ENCODE measurements at places on chromosomes 3 and 15.

- DNase-seq: no peak
Observed at GRCh38 chr15:48883699-48884098, 5.8 kb downstream of the EID1 start.

- DNase-seq: peak; percentile 29
Observed at GRCh38 chr15:58043192-58043903, 22.2 kb downstream of the ALDH1A2 start.

- no peak for DNase-seq
Observed at GRCh38 chr3:9180764-9181117, 68.7 kb downstream of the SRGAP3 start.

DNA sequence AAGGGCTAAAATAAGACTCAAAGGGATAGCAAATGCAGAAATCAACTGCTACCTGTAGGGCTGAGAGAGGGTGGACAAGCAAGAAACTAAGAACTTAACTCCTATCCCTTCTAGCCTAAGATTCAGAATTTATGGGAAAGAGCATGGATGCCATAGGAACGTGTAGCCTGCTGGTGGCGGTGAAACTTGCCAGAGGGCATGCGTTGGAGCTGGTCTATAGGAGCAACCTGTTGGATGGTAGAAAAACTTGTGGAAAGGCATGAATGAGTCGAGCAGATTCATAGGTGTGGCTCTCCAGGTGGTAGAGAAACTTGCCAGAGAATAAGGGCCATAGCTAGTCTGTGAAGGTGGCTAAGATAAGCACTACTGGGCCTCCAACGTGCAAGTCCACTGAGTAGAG lies 137.2 kb downstream of the DOCK3 start:
- DNase-seq: no peak

- DNase-seq: no peak
Observed at GRCh38 chr15:68417897-68418296, 14.1 kb downstream of the ITGA11 start.

DNA sequence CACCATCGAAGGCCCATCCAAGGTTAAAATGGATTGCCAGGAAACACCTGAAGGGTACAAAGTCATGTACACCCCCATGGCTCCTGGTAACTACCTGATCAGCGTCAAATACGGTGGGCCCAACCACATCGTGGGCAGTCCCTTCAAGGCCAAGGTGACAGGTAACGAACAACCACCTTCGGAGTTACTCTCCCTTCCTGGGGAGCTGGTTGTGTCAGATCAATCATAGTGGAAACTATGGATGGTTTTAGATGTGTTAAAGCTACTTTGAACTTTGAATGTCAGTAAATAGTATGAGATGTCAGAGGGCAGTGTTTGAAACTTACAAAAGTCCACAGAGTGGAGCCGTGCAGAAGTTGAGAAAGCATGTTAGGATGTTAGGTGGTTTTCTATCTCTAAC lies 42.3 kb downstream of the DNASE1L3 start:
- DNase-seq: no peak

DNA sequence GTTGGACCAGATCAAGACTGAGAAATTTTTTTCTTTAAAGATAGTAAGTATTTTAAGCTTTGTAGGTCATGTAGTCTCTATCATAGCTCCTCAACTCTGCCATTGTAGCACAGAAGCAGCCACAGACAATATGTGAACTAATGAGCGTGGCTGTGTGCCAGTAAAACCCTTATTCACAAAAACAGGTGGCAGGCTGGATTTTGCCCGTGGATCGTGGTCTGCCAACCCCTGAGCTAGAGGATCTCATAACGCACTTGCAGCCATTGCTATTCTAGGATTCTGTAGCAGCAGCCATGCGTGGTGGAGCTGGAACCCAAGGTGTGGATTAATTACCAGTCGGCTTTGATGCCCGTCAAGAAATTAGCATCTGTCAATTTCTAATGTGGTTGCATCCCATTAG lies 68.7 kb upstream of the PLXNA1 start:
- no peak for DNase-seq

GRCh38 chr3:169822983-169823382 lies 10.3 kb upstream of the LRRC34 start:
- no peak for DNase-seq

DNA sequence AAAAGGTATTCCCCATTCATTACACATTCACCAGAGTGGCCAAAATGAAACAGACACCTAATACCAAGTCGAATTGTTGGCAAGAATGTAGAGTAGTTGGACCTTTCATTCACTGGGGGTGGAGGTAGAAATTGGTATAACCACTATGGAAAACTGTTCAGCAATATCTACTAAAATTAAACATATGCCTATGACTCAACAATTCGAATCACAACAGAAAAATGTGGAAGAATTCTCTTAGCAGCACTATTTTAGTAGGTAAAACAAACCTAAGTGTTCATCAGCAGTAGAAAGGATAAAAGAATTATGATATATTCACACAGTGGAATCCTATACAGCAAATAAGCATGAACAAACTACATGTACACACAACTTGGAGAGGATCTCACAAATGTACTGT lies 30.6 kb downstream of the POLG start:
- DNase-seq: no peak

DNA sequence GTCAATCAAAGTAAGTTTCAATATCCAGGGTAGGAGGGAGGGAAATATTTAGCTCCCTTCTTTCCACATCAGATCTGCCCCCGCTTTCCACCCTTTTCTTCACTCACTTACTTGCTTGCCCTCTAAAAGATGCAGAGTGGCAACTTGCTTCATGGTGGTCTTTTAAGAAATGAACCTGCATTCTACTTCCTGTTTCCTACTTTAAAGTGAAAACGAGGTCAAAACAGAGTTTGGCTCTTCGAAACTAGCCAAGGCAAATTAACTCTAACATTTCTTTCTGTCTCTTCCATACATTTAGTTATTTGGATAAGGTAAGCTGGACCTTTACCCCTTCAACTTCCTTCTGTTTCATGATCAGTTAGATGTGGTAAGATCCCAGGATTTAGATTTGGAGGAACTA lies 34.2 kb upstream of the PEX5L start:
- no peak for DNase-seq

GRCh38 chr3:116614795-116615362 lies 94.7 kb upstream of the TUSC7 start:
- no peak for DNase-seq

- DNase-seq: peak; percentile 83
Observed at GRCh38 chr3:194269610-194270145, 81.5 kb downstream of the CPN2 start.

DNA sequence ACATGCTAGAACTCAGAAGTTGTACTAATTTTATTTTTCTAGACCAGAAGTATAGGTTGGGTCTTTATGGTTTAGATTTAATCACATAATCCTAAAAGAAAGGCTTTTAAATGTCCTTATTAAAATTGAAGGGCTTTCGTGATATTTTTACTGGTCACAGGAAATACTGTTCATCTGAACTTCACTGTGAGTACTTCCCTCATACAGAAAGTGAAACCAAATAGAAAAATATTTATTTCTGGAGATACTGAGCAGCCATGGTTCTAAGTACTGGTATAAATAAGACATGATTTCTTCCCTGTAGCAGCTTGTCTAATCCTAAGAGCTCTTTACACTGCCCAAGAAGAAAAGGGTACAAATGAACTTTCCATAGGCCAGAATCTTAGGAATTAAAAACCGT lies 2.0 kb downstream of the SNRK start:
- DNase-seq: no peak

DNA sequence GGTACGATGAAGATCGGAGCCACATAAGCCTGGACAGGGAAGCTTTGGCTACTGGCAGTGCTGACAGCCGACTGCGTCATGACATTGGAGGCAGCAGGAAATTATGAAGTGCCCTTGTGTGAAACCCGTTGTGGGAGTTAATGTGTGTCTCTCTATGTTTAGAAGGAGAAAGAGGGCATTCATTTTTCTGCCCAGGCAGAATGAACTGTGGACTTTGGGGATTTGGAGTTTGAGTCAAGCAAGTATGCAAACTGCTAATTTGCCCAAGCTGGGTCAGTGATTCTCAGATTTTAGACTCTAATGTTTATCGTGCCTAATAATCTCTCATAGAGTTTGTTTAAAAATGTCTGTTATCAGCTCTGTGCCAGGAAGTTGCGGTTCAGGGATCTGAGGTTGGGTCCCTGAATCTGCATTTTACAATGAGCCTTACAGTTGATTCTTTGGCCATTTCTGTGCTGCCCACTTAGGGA lies 5.6 kb downstream of the CTXND1 start:
- DNase-seq: no peak

- DNase-seq: no peak
Observed at GRCh38 chr3:30222441-30222840, 384.0 kb upstream of the TGFBR2 start.

DNA sequence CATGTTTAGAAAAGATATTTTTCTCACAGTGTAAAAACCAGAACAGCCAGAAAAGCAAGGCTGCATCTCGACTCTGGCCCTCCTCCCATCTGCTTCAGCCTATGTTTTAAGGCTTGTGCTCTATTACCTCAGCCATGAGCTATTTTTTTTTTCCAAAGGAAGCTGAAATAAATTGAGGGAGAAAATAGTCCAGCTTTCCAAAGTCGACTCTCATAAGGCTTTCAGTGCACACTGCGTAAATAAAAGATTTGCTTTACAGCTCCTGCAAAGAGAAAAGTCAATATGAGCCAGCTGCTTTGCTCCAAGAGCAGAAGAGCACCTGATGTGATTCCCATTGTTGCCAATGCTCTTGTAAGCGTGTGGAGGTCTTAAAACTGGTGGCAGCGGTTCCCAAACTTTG lies 26.7 kb downstream of the SCG3 start:
- no peak for DNase-seq

GRCh38 chr3:148197061-148197460 lies 500.6 kb upstream of the AGTR1 start:
- no peak for DNase-seq

DNA sequence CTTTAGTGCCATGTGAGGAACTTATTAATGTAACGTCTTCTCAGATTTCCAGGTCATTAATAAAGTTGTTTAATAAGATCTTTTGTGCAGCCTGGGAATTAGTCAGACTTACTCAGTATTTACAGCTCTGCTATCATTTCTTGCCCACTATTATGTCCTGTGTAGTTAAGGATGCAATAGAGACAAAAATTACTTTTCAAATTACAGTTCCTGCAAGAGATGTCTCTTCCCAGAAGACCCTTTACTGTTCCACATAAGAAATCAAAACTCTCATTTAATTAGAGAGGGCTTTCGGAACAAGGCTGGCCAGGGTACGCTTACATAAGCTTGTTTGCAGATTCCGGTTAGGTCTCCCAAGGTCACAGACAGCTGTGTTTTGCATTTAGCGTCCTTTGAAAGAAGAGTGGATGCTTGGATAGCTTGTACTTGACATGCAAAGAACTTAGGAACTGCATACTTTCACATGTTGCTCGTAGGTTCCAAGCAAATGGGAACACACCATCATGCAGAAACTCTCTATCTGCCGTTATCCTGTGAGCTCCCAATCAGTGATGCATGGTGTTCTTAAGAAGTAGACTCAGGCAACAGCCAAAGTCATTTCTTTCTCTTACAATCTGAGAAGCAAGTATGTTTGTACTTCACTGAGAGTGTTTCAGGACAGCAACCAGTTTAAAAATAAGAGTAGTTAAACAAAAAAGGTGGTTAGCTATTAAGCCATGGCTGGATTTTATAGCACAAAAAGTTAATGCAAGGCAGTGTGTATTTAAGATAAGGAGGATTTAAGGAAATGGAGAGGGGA lies 37.4 kb downstream of the FILIP1L start:
- DNase-seq: no peak

DNA sequence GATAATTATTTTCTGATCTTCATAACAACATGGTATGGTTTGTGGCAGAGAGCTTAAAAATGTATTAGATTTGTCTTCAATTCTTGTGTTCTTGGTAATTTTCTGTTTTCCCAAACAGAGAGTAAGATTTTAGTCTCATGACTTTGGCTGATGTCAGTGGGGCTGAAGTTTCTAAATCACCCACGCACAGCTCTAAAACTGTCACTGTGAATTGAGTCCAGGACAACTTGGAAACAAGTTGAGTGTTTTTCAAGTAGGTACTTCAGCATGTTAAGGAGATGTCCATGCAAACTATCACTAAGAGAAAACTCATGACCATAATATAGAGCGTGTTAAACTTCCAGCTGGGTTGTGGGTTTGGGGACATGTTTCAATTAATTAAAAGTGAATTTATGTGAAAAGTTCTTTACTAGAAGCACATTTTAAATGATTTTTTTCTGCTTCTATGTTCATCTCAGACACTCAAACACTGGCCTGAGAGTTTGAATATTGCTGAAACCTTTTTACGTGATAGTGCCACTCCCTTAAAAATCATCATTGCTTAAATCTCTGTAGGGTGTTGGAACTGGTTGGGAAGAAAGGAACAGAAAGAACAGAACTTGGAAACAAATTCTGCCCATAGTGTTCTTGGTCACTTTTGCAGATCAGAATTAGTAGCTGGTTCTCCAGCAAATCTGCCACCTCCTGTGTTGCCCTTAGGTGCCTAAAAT lies 89.8 kb downstream of the KLHL25 start:
- DNase-seq: no peak

DNA sequence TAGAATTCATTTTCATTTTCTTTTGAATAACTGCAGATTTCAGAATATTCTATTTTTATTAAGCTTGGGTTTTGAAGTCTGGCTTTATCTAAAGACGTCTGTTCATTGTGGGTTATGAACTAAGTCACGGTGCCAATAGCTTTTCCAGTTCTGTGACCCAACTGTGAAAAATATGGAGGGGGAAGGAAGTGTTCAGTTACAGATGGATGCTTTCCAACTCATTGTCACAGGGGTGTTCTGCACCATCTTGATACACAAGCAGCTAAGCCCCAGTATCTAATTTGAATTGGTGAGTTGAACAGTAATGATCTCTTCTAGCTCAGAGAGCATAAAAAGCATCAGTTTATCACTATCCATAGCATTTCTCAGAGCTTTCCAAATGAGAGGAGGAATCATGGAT lies 710.6 kb downstream of the EDEM1 start:
- DNase-seq: no peak

- peak; percentile 16 for DNase-seq
Observed at GRCh38 chr3:153855772-153856171, 265.4 kb upstream of the ARHGEF26 start.

DNA sequence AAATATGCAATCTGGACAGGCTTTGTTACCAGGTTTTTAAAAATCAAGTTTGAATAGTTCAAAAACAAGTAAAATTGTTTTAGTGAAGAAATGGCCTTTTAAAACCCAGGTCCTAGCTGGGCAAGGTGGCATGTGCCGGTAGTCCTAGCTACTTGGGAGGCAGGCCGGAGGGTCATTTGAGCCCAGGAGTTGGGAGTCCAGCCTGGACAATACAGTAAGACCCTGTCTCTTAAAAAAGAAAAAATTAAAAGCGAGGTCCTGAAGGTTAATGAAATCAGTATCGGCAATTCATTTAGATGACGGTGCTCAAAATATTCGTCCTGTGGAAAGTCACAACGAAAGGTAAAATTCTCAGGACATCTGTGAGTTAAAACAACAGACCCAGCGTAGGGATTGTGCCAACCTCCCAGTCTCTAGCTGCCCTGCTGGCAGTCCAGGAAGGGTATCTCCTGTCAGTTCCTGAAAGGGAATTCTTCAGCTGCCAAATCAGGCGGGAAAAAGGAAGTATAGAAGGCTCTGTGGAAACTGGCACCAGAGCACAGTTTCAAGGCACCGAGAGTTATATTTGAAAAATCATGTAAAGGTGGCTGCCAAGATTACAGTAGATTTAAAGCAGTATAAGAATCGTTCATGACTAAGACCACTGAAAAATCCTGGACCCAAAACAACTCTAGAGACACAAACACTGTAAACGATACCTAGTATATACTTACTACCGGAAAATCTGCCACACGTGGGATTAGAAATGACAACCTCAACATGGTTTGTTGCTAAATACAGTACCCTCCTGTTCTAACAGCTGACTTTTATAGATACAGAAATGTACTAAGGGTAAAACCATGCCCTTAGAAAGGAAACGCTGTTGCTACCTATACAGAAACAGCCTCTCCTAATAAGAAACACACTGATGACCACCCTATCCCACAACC lies 1.2 kb upstream of the ABHD17C start:
- no peak for DNase-seq

All from WTC11 (cell line).